NT2/D1 (cell line): ENCODE measurements at places on chromosomes 4 and X.

DNA sequence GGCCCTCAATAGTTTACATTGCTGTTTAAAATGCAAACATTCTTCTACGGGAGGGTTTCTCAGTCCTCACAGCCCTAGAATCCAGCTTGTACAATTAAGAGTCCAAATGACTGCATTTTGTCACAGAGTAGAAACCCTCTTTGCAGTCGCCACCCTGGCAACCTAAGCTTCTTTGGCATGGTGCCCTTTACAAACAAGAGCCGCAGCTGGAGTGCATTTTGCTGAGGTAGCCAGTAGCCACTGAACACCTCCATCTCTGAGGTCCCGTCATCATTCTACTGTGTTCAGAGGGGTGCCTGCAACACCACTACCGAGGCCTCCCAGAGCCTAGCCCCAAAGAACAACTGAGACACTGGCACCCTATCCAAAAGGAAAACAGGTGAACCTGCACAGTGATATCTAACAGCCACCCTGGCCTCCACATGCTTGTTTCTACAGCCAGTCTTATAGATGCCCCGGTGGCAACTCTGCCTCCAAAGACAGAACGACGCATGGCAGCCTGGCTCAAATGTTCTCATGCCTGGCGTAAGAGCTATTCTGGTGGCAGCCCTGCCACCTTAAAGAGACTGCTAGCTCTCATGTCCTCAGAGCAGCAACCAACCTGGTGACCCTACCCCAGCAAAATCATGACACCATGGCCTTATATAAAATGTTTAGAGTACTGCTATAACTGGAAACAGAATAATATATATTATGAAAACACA is 801.9 kb downstream of the TECRL start:
- no peak for DNase-seq

DNA sequence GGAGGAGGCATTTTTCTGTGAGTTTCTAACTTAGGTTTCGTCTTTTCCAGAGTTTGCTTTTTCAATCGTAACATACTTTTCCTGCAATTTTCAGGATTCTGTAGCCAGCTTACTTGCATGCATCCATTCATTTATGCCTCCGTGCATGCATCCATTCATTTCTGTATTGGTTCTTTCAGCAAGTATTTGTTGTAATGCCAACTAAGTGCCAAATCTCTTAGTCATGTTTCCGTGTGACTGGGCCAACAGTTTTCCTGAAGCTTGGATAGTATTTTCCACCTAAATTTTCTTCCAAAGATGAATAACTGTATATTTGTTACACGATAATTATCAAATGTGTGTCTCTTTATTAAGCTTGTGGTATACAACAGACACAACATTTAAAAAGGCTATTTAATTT is 41.5 kb downstream of the CBLL2 start:
- DNase-seq, result no peak

GRCh38 chr4:43452948-43453347 is 560.4 kb downstream of the GRXCR1 start:
- DNase-seq, result no peak

- no peak for DNase-seq
Observed at GRCh38 chr4:54268151-54268550, 39.1 kb downstream of the PDGFRA start.

DNA sequence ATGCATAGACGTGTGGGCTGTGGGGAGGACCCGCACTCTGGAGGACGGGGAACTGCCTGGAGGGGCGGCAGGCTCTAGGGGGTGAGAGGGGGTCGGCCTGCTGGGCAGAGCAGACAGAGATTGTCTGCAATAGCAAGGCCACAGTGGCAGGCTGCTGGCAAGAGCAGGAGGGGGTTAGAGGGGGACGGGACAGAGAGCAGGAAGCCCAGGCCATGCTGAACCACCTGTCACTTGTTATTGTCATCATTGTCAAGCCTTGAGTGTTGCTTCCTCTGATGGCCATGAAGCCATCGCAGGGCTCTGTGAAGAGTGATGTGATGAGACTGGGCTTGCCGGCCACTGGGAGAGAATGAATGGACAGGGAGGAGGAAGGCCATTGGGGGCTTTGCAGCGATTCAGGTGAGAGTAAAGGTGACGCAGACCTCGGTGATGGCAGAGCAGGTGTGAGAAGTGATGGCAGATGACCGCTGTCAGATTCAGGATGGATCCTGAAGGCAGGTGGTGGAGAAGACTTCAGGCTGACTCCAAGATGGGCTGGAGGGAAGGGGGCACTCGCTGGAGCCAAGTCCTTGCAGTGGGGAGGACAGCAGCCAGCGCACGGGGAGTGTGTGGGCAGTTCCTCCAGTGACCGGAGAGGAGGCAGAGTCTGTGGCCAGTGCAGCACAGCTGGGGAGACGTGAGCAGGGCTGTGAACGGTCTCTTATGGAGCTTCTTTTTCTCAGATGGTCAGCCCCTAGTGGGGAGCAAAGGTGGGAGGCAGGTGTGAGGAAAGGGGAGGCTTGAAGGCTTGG is 43.6 kb downstream of the HTT-AS start:
- DNase-seq, result no peak

DNA sequence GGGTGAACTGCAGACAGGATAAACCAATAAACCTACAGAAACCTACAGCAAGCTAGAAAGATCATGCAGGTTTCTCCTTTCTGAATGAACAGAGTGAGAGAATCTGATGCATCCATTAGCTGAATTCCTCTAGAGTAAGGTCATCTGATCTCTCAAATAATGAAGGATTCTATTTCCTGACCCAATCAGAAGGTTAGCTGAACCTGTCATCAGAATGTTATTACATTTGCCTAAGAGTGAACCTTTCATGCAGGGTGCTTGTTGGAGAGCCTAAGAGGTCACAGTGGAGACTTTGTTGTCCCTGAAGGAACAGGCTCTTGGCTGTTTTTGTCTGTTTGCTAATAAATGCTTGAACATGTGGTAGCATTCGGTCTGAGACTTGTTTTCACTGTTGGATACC is 24.0 kb downstream of the MEPE start:
- no peak for DNase-seq

GRCh38 chrX:13427441-13428052 is 107.7 kb upstream of the ATXN3L start:
- DNase-seq, result no peak

GRCh38 chr4:8417071-8417614 is 23.4 kb downstream of the ACOX3 start:
- DNase-seq, result no peak

- no peak for DNase-seq
Observed at GRCh38 chr4:63122955-63123354, 1286.3 kb downstream of the TECRL start.

- DNase-seq, result no peak
Observed at GRCh38 chr4:18777190-18777930, 755.8 kb upstream of the LCORL start.

DNA sequence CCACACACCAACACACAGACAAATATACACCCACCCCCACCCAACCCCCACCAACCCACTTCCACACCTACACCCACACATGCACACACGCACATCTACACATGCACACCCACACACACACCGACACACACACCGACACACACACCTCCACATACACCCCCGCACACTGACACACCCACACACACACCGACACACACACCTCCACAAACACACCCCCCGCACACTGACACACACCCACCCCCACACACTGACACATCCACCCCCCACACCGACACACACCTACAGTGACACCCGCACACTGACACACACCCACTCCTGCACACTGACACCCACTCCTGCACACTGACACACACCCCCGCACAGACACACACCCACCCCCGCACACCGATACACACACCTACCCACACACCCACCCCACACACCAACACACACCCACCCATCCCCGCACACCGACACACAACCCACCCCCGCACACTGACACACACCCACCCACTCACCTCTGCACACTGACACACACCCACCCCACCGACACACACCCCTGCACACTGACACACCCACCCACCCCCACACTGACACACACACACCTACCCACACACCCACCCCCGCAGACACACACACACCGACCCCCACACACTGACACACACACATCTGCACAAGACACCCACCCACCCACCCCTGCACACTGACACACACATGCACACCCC is 31.1 kb downstream of the FGFRL1 start:
- DNase-seq, result no peak

DNA sequence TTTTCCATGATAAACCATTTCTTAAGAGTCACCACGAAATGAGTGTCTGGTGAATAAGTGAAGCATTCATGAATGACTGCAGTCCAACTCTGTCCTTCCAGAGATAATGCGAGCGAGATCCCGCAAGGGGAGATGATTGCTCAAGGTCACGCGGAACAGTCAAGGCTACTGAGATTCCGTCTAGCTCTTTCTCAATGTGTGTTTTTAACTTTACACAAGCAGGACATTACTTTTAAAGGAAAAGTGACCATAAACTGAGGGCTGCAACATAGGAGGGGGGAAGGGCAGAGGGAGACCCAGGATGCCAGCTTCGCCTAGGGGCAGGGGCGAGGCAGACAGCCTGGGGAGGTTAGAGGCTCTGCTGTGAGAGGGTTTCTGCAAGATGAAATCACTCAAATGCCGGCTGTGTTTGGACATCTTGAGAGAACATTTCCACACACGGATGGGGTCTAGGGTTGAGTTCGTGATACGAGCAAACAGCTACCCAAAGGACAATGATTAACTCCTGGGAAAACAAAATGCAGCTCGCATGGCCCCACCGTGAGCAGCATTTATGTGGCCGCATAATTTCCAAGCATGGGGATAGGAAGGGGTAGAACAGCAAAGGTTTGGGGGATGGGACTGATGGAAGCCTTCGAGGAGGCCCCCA is 23.8 kb upstream of the CCNQ start:
- no peak for DNase-seq

- no peak for DNase-seq
Observed at GRCh38 chr4:52852711-52853110, 9.4 kb upstream of the RASL11B start.

DNA sequence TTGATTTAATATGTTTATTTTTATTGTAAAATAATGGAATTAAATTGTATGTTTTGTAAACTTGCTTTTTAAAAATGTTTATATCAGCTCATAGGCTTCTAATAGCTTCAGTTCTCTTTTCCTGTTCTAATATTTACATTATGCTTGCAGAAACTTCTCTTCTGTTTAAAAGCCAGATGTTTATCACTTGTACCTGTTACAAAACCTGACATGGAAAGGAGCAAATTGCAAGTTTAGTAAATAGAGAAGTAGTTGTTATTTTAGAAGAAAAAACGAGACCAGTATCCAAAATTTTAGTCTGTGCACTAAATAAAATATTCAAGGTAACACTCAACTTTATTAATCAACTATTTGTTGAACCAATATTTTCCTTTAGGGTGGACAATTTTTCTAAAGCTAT is 69.4 kb upstream of the GUCY1A1 start:
- DNase-seq, result no peak

DNA sequence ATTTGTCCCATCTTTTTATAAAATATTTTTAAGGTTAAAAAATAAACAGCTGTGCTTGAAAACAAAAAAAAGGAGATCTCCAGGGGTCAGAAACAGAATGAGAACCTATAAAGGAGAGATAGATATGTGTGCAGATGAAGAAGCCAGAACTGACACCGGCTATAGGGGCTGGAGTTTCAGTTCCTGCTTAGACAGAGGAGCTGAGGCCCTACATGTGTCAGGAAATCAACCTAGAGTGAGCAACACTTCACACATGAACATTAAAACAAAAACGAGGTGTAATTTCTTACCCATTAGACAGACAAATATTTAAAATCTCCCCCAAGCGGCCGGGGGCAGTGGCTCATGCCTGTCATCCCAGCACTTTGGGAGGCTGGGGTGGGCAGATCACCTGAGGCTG is 17.8 kb upstream of the HUWE1 start:
- DNase-seq, result no peak

- no peak for DNase-seq
Observed at GRCh38 chr4:11299016-11299415, 129.7 kb downstream of the HS3ST1 start.

DNA sequence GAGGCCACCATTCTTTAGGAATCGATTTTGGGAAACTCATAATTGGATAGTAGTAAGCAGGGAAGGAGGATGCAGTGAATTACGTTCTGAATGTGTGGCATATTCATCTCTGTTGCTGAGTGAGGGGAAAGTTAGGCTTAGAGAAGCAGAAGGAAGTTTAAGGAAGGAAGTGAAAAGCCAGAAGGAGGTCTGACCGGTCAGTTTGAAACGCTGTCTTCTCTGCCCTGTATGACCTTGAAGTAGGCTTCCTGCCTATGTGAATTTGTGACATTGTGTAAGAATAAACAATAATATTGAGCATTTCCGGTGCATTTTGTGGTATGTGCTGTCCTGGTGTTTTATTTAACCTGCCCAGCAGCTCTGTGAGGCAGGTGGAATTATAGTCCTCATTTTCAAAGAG is 67.3 kb downstream of the PDLIM5 start:
- DNase-seq, result no peak

GRCh38 chrX:154490021-154490413 is 412 bp downstream of the SLC10A3 start:
- no peak for DNase-seq

GRCh38 chr4:27442146-27442545 is 581.5 kb downstream of the STIM2 start:
- no peak for DNase-seq

DNA sequence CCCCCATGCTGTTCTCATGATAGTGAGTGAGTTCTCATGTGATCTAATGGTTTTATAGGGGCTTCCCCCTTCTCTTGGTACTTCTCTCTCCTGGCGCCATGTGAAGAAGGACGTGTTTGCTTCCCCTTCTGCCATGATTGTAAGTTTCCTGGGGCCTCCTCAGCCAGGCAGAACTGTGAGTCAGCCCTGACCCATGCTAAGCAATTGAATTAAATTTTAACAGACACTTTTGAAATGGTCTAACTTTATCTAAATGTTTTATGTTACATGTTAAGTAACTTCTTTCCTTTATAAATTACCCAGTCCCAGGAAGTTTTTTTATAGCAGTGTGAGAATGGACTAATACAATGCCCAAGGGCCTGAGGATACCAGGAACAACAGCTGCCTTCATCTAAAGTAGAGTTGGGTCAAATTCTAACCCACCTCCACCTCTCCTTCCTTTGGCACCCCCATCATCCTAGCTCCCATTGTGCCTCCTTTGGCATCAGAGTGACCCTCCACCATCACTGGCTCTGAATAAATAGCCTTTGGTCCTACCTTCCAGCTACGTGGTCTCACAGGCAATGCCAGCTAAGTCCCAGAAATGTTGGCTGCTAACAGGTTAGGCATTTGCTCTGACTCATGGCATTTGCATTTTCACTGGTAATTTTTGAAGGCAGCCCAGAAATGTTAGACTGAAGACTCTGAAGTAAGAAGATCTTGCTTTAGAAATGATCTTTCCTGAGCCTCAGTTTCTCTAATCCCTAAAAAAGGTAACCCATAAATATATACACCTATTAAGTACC is 182.1 kb downstream of the MOSPD2 start:
- DNase-seq, result no peak

GRCh38 chr4:163591614-163592020 is 97.1 kb downstream of the TMA16 start:
- no peak for DNase-seq

- DNase-seq, result no peak
Observed at GRCh38 chrX:105647749-105648148, 174.6 kb upstream of the NRK start.

GRCh38 chr4:175330236-175330635 is 412.1 kb downstream of the ADAM29 start:
- DNase-seq, result no peak

- DNase-seq, result no peak
Observed at GRCh38 chrX:98523026-98523425, 1639.3 kb downstream of the RPA4 start.
